ENCODE measurements at places on chromosomes 6 and 20. TPM values are rescaled to one million over a fixed set of nuclear protein-coding genes. Genes with fewer than 3 reads are reported as not detected.

Gene NR2E1
- total RNA-seq: not detected

DNA sequence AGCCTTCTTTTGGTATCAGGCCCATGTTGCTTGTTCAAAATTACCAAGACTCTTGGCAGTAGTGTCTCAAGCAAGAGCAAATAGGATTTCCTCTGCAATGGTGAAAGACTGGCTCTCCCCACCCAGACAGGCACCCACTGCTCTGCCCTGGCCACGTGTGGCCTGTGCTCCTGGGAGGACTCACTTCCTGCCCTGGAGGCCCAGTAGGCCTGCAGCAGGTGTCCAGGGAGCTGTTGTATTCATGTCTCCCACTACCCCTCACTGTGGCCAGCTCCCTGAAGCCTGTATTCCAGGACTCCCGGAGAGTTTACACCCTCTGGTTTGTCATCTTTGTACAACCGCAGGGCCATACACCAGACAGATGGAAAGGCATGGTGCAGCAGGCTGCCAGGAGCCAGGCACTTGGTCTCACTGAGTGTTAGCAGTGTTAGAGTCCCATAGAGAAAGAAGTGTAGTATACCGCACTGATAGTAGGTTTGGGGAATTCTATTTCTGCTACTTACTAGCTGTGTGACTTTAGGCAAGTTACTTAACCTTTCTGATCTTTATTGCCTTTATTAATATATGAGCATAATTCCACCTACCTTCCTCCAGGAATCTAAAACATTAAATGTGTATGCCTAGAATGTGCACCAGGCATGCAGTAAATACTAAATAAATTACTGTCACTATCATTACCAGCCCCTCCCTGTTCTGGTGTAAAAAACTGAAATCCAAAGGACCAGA, 159.7 kb downstream of the TMEM242 start:
- H3K27ac ChIP-seq: no peak overlapping the region
- H3K4me1 ChIP-seq: no peaks in the 10 kb centered on the region
- no peak for DNase-seq
- H3K36me3 ChIP-seq: 0 out of 2 replicates have a peak, but pooled peaks cover 3% of the 10 kb centered on the region

DNA sequence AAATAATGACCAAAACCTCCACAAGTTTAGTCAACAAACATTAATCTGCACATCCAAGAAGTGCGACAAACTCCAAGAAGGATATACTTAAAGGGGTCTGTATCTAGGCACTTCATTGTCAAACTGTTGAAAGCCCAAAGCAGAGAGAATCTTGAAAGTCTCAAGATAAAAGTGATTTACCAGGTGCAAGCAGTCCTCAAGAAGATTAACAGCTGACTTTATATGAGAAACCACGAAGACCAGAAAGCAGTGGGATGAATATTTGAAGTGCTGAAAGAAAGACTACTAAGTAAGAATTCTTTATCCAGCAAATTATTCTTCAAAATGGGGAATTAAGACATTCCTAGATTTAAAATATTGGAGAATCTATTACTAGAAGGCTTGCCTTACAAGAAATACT, 58.4 kb upstream of the BLCAP start:
- no peak overlapping the region for H3K27ac ChIP-seq
- H3K4me1 ChIP-seq: no peaks in the 10 kb centered on the region
- H3K27me3 ChIP-seq: peaks cover 50% of the 10 kb centered on the region
- H3K36me3 ChIP-seq: no peaks in the 10 kb centered on the region

Gene PNRC1
- 9.3 TPM for total RNA-seq

- no peaks in the 10 kb centered on the region for H3K36me3 ChIP-seq
- H3K27me3 ChIP-seq: no peaks in the 10 kb centered on the region
- DNase-seq: no peak
Observed at GRCh38 chr20:23532533-23532932, 35.8 kb downstream of the CST9L start.

GRCh38 chr6:25130518-25130917, 148.7 kb upstream of the CARMIL1 start:
- no peak overlapping the region for H3K27ac ChIP-seq
- peaks cover 4% of the 10 kb centered on the region for H3K36me3 ChIP-seq

DNA sequence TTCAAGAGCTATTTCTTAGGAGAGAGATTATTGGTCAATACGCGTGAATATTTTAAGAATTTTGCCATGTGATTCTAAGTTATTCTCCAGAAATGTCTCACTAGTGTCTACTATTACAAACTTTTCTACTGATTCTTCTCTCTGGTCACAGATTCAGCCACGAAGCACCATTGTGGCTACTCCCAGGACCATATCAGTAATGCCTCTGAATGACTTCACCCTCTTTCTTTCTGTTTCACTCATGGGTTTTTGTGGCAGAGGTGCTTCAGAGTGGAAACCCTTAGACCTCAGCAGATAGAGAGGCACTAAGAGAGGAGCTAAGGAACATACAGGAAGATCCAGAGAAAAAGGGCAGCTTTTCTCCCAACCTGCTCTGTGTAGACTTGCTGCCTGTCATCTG, 211.3 kb downstream of the CBLN4 start:
- DNase-seq: no peak

Gene GJA10
- total RNA-seq: not detected

DNA sequence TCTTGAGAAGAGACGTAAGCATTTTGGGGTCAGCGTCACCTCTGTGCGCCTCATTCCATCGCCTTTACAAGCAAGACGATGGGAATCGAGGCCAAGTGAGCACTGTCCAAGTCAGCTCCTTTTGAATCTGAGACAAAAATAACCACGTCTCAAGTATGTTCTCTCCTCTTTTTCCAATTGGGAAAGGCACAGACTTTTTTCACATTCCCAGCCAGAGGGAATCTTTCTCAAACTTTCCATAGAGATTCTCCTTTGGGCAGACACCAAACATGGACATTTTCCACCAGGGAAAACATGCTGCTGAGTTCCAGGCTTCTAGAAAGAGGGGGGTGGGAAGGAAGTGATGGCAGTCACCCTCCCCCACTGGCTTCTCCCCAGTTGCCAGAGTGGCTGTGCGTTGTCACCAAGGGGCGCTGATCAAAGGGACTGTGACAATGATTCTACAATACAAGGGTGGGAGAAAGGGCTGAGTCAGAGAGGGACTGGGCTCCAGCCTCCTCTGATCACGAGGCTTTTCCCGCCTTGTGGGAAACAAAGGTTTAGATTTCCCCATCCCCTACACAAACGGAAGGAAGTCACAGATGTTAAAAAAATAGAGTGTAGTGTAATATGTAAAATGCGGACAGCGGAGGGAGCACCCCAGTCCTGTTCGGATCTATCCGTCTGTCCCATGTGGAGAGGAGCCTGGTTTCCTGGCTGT, 281.9 kb upstream of the RNF24 start:
- no peak overlapping the region for H3K27ac ChIP-seq
- H3K4me3 ChIP-seq: no peak overlapping the region
- DNase-seq: no peak
- no peaks in the 10 kb centered on the region for H3K4me1 ChIP-seq
- H3K36me3 ChIP-seq: no peaks in the 10 kb centered on the region
- H3K27me3 ChIP-seq: no peaks in the 10 kb centered on the region

DNA sequence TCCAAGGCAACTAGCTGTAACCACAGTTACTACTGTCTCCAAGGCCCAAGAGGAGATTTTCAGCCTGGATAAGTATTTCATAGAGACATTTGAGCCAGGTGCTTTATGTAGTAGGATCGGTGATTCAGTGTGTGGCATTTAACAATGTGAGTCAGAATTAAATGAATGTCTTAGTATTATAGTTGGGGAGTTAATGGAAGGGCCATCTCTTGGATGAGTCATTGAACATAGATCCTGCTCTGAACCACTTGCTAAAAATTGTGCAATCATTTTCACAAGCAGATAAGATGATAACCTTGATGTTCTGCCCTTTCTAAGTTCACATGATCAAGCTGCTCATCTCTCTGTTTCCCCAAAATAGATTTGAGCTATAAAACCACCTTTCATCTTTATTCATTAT, 668.9 kb upstream of the CITED2 start:
- no peak overlapping the region for H3K4me3 ChIP-seq
- peak overlapping the region; percentile 78 for H3K27ac ChIP-seq
- H3K27me3 ChIP-seq: no peaks in the 10 kb centered on the region
- no peaks in the 10 kb centered on the region for H3K36me3 ChIP-seq

Gene KHDC3L
- total RNA-seq: not detected

Gene BHLHE23
- not detected for total RNA-seq

- no peaks in the 10 kb centered on the region for H3K36me3 ChIP-seq
- no peak overlapping the region for H3K27ac ChIP-seq
- no peak for DNase-seq
- H3K27me3 ChIP-seq: peaks cover 23% of the 10 kb centered on the region
- H3K4me3 ChIP-seq: no peak overlapping the region
Observed at GRCh38 chr6:168451805-168452517, 11.0 kb downstream of the SMOC2 start.

DNA sequence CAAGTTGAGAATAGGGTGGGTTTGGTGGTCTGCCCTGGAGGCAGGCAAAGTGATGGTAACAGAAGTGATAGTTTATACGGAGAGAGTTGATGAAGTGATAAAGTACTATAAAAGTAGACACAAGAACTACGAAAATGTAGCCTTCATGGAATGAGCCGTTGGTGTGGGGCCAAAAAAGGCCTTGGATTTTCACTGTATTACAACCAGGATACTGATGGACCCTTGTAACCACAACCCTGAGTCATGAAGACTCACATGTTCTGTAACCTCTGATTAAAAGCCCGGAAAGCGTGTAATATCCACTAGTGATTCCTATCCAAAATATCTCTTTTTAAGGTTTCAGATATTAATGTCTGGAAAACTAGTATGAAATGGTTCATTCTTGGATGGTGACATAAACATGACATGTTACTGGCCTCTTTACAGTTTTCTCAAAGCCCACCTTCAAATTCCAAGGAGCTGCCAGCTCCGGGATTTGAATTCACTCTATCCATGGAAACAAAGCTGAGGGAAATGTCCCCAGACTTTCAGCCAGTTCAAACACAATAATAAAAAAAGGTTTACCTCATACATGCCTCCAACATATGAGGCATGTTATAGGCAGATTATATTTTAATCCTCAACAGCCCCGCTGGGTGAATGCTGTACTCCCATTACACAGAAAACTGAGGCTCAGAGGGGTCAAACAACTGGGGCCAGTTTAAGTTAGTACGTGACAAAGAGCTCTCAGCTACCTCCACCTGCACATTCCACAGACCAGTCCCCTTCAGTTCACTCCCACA, 55.4 kb downstream of the MRPL14 start:
- peak; percentile 85 for DNase-seq
- H3K27ac ChIP-seq: peak overlapping the region; percentile 84
- no peak overlapping the region for H3K4me3 ChIP-seq
- no peaks in the 10 kb centered on the region for H3K36me3 ChIP-seq
